ENCODE measurements at places on chromosomes 5 and 9.

DNA sequence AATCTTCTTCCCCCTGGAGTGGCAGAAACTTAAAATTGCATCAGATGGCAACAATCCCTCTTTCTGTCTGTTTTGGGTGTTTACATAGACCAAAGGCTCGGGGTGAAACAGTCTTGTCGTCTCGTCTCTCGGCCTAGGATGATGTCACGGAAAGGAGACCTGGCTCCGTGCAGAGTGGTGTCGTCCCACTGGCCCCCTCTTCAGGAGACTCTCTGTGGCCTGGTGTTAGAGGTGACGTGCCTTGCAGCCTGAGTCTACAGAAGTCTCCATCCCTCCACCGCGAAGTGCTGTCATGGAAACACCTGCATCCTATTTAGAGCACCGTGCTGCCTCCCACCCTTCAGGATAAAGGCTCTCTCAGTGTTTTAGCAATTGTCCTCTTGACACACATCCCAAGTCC, 409.7 kb downstream of the IRX1 start:
- DNase-seq, result no peak

DNA sequence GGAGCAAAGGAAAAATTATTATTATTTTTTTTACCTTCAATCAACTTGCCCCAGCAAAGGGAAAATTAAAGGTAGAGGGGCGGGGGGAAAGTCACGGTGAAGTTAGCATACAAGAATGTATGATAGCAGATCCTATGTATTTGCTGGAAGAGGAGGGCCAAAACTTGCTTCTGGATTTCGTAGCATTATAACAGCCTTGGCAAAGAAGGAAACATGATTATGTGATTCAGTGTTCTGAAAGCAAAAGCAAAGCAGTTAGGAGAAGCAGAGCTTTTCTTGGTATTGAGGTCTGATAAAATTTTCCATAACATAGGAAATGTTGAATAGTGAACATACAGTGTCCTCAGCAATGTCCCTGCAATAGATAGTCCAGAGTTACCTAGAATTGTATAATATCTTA, 32.4 kb downstream of the MAST4 start:
- DNase-seq, result no peak

DNA sequence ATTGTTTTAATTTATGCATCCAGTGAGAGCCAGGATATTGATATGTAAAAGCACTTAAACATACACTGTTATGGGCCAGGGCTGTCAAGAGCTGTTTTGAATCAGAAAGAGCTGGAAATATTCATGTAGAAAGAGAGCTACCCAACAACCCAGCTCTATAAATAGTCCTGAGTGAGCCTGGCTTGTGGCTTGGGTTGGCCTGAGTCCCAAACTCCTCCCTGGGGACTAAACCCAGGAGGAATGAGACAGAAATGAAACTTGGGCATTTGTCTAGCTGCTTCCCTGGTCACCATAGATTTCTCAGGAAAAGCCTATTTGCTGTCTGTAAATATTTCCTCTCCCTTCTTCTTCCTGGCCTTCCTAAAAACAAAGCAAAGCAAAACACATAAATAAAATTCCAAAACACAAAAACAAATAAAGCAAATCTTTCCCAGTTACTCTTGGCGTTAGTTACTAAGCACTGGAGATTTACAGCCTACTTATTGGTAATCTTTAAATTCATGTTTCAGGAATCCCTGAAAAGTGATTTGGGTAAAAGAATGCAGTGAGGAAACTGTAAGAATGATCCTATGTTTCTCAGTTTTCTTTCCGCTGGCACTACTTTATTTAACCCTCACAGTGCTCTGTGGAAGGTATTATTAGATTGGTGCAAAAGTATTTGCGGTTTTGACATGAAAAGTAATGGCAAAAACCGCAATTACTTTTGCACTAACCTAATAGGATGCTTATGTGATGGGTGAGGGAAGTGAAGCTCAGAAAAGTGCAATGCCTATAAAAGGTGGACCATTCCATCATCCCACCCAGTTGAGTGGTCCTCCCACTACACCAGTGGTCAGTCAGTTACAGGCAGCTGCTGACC, 111.8 kb downstream of the CARTPT start:
- no peak for DNase-seq

DNA sequence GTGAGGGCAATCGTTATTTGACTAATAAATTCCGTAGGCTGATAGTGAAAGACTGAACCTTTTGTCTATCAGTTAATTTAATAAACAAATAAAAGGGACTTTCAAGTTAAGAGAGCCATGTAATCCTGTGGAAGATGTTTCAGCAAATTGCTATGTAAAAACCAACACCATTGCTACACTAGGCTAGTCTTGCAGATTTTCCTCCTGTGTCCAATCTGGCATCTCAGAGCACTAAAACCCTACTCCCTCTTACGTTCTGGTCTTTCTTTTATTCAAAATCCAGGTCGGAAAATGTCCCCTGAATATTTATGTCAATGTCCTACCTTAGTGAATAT, 478.8 kb upstream of the TNC start:
- no peak for DNase-seq

GRCh38 chr9:78122631-78123030, 91.0 kb upstream of the GNAQ start:
- no peak for DNase-seq

GRCh38 chr5:7705261-7705660, 145.7 kb downstream of the CFAP90 start:
- DNase-seq, result no peak

- DNase-seq, result no peak
Observed at GRCh38 chr9:124871156-124871561, 9.2 kb downstream of the ARPC5L start.

DNA sequence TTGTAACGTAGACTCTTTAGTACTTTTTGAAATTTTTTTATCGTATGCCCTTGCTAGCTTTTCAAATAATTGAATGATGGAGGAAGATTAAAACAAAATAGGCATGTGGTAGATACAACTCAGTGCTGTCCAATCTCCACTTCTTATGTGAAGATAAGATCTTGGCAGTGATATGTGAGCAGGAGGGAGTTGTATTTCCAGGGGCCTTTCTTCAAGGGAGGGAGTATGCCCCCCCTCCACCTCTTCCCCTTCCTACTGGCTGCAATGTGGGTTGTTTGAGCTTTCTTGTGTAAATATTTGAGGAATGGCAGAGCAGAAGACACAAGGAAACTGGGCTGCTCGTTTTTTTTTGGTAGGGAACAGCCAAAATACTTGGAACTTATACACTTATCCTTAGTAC, 374.9 kb downstream of the PSAT1 start:
- no peak for DNase-seq

DNA sequence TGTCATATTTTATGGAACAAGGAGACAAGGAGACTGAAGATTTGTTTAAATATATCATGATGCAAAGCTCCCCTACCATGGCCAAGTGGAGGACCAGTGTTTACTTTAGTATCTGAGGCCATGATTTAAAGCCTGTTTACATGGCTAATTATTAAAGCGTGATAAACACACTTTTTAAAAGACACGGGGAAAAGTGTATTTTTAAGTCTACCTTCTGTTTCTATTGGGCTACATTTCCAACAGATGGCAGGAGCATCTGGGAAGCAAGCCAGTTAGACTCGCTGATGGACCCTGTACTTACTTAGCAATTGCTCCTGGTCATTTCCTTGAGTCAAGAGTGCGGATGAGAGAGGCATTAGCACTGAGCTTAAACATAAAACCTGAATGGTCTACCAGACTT, 480.3 kb upstream of the SEMA6A start:
- DNase-seq, result no peak

- no peak for DNase-seq
Observed at GRCh38 chr9:108188976-108189375, 666.8 kb downstream of the ACTL7B start.

DNA sequence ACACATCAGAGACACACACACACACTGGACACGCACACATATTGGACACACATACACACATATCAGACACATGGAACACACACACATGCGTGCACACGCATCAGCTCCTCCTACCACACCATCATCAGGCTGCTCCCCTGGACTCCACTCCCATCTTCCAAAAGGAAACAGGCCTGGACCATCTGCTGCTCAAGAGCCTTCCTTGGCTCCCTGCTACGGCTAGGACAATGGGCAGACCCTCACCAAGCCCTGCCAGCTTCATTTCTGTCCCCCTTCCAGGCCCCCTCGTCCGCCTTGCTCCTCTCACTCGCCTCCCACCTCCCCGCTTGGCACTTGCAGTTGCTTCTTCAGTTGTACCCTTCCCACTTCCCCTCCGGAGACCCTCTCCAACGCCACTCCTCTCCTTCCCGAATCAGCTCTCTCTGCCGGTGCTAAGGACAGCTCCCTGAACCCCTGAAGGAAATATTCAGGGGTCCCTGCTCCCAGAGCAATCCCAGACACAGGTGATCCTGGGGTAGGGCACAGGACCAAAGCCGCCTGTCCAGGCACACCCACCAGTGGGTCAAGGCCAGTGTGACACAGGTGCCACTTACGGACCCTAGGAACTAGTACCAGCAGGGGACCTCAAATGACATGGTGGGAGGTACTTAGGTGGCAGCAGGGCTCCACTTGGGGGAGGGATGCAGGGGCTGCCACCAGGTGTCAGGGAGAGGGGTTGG, 12.1 kb upstream of the LAMC3 start:
- DNase-seq, result no peak

DNA sequence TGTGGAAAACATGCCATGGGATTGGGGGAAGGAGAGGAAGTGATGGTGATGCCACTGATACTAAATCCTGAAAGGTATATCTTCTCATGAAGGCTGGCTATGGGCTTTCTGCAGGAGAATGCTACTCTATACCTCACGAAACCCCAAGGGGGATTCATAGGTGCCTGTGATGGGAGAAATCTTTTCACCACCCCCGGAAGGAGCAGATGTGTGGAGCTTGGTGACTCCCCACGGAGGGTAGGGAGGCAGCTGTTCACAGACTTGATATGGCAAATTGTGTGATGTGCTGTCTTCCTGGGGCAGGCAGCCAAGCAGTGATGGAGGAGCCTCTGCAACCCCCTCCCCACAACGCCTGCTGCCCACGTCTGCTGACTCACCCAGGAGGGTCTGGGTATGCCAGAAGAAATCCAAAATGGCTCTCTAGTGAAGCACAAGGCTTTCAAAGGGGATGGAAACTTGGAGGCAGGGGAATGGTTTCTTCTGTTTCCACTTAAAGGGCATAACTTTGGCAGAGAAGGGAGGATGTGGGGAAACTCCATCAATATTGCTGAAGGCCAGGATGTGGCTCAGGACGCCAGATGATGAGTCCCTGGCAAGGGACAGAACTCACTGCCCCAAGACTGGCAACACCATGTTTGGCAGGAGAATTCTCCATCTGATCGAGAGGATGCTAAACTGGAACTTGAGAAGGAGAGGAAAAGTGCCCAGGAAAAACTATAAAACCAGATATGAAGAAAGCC, 188.3 kb downstream of the GABBR2 start:
- DNase-seq, result no peak

GRCh38 chr5:80246995-80247729, 8.7 kb downstream of the SERINC5 start:
- DNase-seq, result no peak

DNA sequence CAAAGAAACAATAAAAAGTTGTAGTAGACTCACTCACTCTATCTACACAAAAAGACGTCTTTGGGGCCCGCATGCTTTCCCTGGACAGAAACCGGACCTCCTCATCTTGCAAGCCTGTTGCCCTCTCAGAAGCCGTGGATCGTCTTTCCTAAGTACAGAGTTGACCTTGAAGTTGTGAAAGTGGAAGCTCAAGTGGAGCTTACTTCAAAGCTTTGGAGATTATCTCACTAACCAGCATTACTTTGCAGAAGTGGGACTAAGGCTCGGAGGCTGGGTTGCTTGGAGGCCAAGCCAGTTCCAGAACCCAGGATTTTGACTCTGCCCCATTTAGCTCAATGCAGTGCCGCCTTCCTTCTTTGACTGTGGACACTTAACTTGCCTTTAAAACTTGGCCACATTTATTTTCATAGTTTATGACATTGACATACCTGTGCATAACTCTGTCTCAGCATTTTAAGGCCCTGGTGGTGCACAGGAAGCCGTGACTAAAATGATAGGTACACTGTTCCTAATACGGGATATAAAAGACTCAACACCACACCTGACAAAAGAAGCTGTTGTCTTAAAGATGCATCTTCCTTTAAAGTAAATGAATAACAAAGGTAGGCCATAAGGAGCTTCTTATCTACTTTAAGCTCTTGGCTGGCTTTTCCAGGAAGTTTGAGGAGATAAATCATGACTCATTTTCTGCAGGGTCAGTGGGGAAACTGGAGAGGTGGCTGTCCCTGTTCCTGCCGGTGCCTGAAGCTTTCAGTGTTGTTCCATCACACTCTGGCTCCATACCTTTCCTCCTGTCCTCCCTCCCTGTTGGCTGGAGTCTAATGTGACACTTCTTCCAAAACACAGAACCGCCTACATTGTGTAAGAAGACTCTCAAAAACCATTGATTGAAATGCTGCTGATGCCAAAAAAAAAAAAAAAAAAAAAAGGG, 10.7 kb downstream of the SLC25A25 start:
- no peak for DNase-seq

- DNase-seq, result no peak
Observed at GRCh38 chr5:74877624-74878304, 11.6 kb upstream of the FAM169A start.

DNA sequence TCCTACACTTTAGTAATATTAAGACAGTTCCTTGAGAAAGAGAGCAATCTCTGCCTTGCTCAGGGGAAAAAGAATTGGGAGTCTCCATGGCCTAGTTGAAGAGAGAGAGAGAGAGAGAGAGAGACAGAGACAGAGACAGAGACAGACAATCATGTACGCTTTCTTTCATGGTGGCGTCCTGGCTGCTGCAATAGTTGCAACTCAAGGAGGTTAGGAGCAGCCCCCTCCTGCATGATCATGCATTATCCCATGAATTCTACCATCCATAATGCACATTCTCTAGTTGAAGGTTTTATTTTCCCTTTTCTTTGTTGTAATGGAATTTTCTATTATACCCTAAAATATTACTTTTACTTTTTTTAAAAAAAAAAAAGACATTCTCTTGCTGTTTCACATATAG, 50.7 kb downstream of the PPP2R2B start:
- no peak for DNase-seq

DNA sequence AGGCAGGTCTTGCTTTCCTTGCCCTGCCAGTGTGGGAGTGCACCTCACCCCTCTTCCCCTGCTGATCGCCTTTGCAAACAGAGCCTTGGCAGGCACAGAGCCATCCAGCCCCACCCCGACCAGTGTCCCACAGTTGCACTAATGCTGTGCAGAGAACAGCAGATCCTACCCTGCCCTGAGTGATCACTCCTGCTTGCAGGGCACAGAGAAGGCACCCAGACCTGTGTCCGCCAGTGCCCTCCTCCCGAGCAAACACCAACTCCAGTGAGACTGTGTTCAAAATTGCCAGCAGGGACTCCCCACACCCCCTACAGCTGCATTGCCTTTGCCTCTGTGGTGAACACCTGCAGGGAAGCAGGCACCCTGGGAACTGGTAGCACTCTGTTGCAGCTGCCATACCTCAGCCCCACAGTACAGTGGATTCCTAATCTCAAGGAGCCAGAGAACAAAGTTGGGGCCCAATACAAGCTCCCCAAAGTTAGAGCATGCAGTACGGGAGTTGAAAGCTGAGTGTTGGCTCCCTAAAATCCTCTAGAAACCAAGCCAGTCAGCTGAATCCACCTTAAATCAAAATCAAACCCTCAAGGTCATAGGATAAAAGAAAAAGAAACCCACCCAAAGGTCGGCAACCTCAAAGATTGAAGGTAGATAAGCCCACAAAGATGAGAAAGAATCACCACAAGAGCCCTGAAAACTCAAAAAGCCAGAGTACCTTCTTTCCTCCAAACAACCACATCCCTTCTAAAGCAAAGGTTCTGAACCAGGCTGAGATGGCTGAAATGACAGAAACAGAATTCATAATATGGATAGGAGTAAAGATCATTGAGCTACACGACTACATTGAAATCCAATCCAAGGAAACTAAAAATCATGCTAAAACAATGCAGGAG, 92.9 kb upstream of the PIK3R1 start:
- no peak for DNase-seq
